Neural cell (in vitro differentiated cells): ENCODE measurements at places on chromosomes 2 and 18. TPM values are rescaled to one million over a fixed set of nuclear protein-coding genes. Genes with fewer than 3 reads are reported as not detected.

The NYAP2 gene
- polyA plus RNA-seq: 0.98 and 1.1 TPM in 2 replicates

The LOXL3 gene
- 17.1 and 20.1 TPM in 2 replicates for polyA plus RNA-seq

The GPAT2 gene
- polyA plus RNA-seq: not detected in 2 replicates

The ADAM23 gene
- polyA plus RNA-seq: 55.0 and 75.2 TPM in 2 replicates

The CD8B gene
- polyA plus RNA-seq: not detected in 2 replicates

The CERKL gene
- polyA plus RNA-seq: not detected in 2 replicates

The COLEC12 gene
- 0.42 and 0.76 TPM in 2 replicates for polyA plus RNA-seq

The PDE1A gene
- polyA plus RNA-seq: 1.6 and 2.2 TPM in 2 replicates

The INPP5D gene
- 0.18 TPM in 1 of 2 replicates, not detected in the other for polyA plus RNA-seq

The CRYGC gene
- not detected in 2 replicates for polyA plus RNA-seq

The FEV gene
- polyA plus RNA-seq: not detected in 2 replicates

The METAP1D gene
- 4.7 and 5.4 TPM in 2 replicates for polyA plus RNA-seq

The NEB gene
- polyA plus RNA-seq: 0.38 and 2.9 TPM in 2 replicates

The PTH2R gene
- polyA plus RNA-seq: not detected in 2 replicates

The PLCL1 gene
- polyA plus RNA-seq: 6.6 and 6.8 TPM in 2 replicates

The FSIP2 gene
- 11.0 and 12.2 TPM in 2 replicates for polyA plus RNA-seq

The UGT1A8 gene
- not detected in 2 replicates for polyA plus RNA-seq

The CAPN14 gene
- 2.1 and 3.0 TPM in 2 replicates for polyA plus RNA-seq

The LINC00305 gene
- not detected in 2 replicates for polyA plus RNA-seq

The ANTXR1 gene
- 4.9 and 5.2 TPM in 2 replicates for polyA plus RNA-seq

The CREG2 gene
- polyA plus RNA-seq: 1.1 and 1.2 TPM in 2 replicates

The APLF gene
- 0.40 and 0.45 TPM in 2 replicates for polyA plus RNA-seq

The SLC23A3 gene
- 0.12 and 0.28 TPM in 2 replicates for polyA plus RNA-seq

The ANKRD30BL gene
- polyA plus RNA-seq: not detected in 2 replicates

The DSC3 gene
- 0.10 TPM in 1 of 2 replicates, not detected in the other for polyA plus RNA-seq

The SRSF7 gene
- 278 and 286 TPM in 2 replicates for polyA plus RNA-seq

The DCAF17 gene
- polyA plus RNA-seq: 17.5 and 20.3 TPM in 2 replicates
